ENCODE measurements at places on chromosomes 7 and 10. TPM values are rescaled to one million over a fixed set of nuclear protein-coding genes. Genes with fewer than 3 reads are reported as not detected.

GRCh38 chr7:136637813-136638212, 230.6 kb upstream of the CHRM2 start:
- DNase-seq: no peak

GRCh38 chr10:34567659-34568253, 247.3 kb downstream of the PARD3 start:
- no peak for DNase-seq

- DNase-seq: no peak
These were observed 22.4 kb upstream of the EGFR start for GRCh38 chr7:54996391-54996790.

The SCIN gene
- not detected for polyA plus RNA-seq

- no peak for DNase-seq
These were observed 728.3 kb downstream of the SORCS1 start for GRCh38 chr10:106436123-106436715.

GRCh38 chr10:35463105-35463867, 127.0 kb downstream of the CCNY start:
- DNase-seq: no peak

DNA sequence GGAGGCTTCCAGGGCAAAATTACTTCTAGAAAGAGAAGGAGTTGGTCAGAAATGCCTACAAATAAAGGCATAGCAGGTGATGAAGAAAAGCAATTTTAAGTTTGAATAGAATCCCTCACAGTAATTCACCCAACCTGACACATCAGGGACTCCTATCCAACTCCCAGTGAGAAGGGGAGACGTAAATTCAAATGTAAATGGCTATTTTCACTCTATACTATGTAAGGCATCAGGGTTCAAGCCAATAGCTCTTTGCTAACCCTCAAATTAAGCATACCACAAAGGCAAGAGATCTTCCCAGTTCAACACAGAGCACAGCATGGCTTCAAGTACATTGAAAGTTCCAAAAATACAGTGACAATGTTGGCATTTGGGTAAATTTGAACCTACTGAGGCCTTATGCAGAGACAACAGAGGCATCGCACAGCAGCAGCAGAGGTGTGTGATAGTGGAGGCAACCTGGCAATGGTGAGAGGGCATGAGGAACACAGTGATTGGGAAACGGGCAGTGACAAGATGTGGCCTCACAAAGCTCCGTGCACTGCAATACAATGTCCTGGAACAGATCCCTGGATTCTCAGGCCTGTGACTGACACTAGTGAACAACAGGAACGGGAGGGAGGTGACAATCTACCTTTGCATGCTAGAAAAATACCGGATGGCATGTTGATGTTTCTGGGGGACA, 95.7 kb downstream of the VSTM2A start:
- DNase-seq: no peak

- no peak for DNase-seq
These were observed 130.1 kb downstream of the TCERG1L start for GRCh38 chr10:131181456-131181855.

DNA sequence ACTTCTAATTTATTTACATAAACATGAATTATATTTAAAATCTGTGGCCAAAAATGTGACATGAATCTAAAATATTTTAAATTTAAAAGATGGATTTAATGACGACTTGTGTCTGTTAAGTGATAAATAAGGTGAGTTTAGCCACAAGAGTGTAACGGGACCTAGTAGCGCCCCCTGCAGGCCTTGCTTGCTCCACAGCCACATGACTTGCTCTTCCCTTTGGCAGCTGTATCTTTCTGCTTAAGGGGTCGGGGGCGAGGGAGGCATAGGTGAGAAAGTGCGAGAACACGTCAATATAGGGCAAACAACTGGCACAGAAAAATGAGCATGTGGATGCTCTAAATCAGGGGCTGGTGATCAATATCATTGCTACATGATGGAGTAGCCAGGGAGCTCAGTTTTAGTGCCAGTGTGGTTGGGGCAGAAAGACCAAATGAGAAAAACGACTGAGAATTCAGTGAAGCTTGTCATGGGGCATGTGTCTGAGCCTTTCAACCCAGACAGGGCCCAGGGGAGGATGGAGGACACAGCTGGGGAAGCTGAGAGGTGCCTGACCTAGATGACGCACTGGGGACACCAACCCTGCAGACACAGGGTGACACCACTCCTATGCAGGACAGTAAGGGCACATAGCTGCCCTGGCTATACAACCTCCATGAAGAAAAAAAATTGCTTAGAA, 49.8 kb downstream of the PAXIP1 start:
- DNase-seq: peak; percentile 72

The MRLN gene
- polyA plus RNA-seq: 15.1 TPM

- DNase-seq: no peak
These were observed 303.9 kb upstream of the NRP1 start for GRCh38 chr10:33638374-33638773.

- no peak for DNase-seq
These were observed 17.8 kb downstream of the GIMAP8 start for GRCh38 chr7:150468241-150468640.

DNA sequence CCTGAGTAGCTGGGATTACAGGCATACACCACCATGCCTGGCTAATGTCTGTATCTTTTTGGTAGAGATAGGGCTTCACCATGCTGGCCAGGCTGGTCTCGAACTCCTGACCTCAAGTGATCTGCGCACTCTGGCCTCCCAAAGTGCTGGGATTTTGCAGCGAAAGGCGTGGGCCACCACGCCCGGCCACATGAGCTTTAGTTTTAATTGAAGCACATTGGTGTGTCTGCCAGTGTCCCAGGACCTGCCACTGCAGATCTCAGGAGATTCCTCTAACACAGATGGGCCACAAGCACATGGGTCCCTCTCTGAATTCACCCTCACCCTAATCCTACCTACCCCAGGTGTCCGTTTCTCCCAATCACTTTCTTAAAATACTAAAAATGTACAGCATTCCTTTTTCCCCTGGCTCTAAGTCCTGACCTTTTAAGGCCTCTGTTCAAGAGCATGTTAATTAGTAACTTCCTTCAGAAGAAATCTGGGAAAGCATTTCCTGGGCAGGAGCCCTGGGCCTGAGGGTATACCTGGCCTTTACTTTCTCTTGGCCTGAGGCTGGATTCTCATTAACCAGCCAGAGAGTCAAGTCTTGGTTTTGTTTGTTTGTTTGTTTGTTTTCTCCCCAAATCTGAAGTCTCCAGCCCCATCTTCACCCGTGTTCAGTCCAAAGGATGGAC, 82.6 kb downstream of the PRPF18 start:
- no peak for DNase-seq

DNA sequence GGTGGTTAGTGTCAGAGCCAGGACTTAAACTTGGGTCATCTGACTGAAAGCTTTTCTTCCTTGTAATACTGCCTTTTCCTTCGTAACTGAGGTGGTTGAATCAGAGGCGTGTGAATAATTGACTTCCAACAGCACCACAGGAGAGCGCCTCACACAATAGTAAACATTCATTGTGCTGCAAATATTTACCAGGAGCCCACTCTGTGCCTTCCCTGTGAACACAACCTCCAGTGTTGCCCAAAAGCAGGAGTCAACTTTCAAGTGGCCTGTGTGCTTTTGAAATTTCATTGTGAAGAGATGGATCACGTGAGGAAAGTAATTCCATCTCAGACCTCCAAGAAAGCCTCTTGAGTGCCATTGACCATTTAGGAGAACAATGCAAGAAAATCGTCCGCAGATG, 60.2 kb downstream of the ADRA2A start:
- no peak for DNase-seq

DNA sequence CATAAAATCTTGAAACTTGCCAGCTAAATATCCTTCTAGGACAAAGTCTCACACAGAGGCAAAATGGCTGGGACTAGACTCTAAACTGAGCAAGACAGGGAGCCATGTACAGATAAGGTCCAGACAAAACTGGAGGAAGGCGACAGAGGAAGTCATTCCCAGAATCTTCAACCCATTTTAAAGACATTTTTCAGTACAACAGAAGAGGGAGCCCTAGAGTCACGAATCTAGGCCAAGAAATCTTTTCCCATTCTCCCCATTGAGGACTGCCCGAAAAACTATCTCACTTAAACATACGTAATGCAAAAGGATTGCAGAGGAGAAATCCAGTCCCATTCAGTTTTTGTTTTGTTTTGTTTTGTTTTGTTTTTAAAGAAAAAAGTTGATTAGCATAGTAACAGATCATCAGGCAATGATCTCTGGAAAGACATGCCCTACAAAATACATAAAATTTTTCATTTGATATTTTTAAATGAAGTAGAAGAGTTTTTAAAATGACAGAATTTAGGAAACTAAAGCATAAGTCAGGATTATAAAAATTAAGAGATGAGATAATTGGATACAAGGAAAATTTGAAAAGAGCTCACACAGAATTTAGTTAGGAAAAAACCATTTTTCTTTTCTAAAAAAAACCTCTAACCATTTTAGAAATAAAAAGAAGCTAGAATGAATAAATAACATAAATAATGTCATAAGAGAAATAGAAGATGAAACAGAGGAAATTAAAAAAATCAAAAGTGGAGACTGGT, 16.9 kb upstream of the PRF1 start:
- no peak for DNase-seq

GRCh38 chr7:74115326-74115725, 31.7 kb downstream of the LIMK1 start:
- no peak for DNase-seq

- DNase-seq: no peak
These were observed 1.1 kb downstream of the TSC22D4 start for GRCh38 chr7:100477871-100478267.

DNA sequence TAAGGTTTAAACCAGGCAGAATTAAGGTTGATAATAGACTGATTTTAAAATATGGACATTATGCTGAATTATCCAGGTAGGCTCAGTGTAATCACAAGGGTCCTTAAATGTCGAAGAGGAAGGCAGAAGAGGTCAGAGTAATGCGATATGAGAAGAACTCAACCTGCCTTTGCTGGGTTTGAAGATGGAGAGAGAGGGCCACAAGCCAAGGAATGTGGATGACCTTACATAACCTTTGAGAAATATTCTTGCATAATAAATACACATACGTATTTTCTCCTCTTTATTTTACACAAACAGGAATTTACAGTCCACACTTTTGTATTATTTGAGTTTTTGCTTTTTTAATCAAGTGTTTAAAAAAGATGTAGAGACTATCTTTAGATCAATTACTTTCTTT, 88.5 kb downstream of the ST7 start:
- DNase-seq: no peak

DNA sequence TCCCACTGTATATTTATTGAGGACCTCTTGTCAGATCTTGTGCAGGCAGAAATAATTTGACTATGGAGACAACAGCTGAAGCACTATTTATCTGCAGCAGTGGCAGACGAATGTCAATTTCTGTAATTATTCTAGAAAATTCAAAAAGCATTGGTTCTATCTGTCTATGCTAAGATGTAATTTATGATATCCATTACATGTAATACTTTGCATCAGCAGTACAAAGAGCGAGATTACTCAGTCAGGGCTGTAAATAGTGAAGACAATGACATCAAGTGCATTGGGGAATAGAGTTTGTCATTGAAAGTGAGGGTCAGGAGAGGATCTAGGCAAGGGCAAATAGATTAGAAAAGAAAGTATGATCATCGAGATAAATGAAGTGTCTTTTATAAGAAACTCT, 508.2 kb downstream of the ZWINT start:
- no peak for DNase-seq

The OR2A5 gene
- not detected for polyA plus RNA-seq

DNA sequence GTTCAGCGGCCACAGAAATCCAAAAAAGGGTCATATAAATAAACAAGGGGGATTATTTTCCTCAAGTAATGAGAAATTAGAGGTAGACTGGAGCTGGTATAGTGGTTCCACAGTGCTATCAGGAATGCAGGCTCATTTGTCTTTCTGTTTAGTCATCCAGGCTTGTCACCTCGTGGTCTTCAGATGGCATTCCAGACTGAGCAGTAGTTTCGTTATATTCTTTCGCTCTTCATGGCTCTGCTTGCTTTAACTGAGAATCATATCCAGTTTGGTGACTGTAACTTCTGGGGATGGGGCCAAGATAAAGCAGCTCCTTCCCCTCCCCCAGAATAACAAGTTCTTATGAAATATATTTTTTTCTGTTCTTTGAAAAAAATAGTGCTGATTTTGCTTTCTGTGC, 9.5 kb downstream of the ANKIB1 start:
- no peak for DNase-seq

GRCh38 chr10:98642281-98642680, 195.5 kb upstream of the HPS1 start:
- no peak for DNase-seq

DNA sequence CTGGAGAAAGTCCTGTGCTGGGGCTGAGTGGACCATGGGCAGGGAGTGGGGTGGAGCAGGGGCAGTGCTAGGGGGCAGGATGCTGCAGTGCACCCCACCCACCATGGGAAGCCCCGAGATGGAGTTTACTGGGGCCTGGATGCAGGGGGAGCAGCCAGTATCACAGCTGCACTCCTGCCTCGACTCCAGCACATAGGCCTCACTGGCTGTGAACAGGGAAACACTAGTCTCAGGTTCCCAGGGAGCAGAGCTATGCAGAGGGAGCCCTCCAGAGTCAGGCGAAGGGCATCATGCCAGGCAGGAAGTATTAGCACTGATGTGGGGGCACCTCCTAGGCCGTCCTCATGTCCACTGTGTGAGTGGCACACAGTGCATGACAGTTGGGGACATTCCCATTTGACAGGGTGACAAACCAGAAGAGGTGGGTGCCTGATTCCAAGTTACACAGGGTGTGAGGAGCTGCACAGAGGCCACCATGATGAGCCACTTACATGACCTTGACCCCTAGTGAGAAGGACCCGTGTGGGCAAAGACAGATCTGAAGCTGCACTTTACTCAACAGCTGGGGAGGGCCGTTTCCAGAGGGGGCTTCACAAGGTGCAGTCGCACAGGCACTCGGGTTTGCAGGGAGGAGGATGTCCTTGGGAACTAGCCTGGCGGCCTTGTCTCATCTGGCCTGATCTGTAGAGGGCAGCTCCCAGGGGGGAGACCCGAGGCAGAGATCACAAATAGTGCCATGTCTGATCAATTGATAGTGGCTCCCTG, 69.9 kb upstream of the LRRC4 start:
- peak; percentile 39 for DNase-seq

GRCh38 chr10:22849077-22849805, 78.6 kb upstream of the ARMC3 start:
- peak; percentile 87 for DNase-seq

- no peak for DNase-seq
These were observed 26.4 kb downstream of the PARP12 start for GRCh38 chr7:140036224-140036962.

DNA sequence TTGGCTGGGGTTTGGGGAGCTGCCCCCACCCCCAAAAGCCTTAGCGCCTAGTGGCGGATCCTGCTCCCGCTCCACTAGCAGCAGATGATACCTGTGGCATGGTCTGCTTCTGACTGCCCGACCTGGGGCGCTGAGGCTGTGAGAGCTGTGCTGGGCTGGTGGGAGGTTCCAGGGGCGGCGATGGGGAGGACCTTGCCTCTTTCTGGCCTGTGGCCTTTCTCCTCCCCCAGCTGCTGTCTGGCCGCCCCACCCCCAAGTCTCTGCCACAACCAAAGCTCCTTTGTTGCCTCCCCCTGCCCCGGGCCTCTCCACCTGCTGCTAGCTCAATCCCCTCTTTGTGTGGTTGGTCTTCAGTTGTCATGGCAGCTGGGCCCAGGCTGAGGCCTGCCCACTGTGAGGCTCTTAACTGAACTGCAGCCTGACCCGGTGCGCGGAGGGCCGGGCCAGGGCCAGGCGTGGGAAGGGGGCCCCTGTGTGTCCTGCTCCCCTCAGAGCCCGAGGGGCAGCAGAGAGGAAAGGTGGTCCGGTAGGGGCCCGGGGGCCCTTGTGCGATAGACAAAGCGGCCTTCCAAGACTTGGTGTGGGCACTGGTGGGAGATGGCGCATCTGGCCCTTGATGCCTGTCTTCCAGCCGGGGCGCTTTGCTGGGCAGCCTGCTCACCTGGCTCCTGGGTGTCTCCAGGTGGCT, 4.7 kb downstream of the ZNF775 start:
- no peak for DNase-seq

GRCh38 chr7:8208816-8209215, 53.2 kb downstream of the ICA1 start:
- no peak for DNase-seq

All from psoas muscle (tissue), 8 donors.